ENCODE measurements at places on chromosomes 11 and 22.

DNA sequence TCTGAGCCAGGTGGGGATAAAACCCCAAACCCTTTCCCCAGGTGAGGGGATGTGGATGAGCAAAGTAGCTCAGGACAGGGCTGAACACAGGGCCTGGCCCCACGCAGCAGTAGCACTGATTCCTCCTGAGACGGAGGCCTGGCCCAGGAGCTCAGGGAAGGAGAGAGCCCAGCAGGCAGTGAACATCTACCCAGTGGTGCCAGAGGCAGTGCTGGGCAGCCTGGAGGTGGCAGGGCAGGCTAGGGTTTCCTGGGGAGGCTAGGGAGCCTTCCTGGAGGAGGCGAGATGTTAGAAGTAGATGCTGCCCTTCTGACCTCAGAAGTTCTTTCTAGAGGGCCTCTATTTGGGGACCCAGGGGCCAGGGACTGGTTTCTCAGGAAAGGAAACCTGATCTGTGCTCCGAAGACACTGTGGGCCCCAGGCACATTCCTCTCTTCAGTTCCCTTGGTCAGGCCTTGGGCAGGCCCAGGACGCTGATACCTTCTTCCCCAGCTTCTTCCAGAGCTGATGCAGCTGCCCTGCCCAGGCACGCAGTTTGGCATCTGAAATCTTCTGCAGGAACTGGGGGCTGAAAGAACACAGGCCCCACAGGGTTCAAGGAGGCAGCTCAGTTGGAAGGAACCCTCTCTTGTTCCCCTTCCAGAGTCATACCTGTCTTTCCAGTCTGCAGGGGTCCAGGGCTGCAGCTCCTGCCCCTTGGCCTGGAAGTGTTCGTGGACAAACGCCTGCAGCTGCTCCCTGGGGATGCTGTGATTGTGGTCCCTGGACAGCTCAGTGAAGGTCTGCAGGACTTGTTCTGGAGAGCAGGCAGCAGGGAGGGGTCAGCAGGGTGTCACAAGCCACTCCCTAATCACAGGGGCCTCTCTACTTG lies 16.8 kb downstream of the TREH start:
- DNase-seq = no peak

DNA sequence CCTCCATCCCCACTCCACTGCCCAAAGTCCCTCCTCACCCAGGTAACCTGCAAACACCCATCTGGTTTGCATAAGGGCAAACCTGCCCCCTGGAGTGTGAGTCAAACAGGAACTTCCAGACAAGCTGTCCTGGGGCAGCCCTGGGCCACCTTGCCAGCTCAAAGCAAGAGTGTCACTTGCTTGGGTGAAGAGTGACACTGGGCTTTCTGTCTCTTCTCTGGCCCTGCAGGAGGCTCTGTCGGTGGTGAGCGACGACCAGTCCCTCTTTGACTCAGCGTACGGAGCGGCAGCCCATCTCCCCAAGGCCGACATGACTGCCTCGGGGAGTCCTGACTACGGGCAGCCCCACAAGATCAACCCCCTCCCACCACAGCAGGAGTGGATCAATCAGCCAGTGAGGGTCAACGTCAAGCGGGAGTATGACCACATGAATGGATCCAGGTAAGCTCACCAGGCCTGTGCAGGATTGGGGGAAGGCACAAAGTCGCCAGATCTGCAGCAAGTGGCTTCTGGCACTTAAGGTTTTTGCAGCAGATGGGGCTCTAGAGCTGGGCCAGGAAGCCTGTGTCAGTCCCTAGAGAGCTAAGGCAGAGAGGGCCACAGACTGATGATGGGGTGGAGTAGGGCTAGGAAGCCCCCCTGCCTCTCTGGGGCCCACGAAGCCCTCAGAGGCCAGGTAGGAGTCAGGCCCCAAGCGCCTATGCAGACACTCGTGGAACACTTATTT lies 64.2 kb downstream of the FLI1 start:
- no peak for DNase-seq

GRCh38 chr11:94183886-94184264 lies 55.2 kb downstream of the PANX1 start:
- DNase-seq = no peak

- no peak for DNase-seq
Observed at GRCh38 chr11:84905411-84905810, 721.7 kb downstream of the DLG2 start.

- no peak for DNase-seq
Observed at GRCh38 chr22:40609216-40609615, 27.3 kb downstream of the MRTFA start.

DNA sequence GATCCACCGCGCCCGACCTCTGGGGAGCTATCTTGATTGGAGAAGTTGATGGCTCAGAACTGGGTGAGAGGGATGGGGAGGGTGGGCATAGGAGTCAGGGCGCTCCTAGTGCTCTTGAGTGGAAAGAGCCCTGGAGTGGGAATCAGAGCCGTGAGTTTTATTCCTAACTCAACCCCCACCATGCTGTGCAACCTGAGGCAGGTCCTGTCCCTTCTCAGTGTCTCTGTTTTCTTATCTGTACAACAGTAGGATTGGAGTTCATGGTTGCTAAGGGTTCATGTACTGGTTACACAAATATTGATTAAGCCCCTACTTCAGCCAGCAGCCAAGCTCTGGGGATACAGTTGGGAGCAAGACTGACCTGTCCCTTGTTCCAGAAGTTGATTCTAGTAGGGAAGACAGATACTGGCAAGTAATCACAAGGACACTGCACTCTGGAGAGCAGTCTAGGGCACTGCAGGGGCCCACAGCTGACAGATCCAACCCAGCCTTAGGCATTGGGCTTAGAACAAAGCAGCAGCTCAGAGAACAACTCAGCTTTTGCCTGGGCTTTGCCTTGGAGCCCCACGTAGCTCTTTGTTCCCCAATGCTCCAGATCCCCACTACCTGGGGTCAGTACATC lies 12.4 kb upstream of the DAGLA start:
- no peak for DNase-seq

- DNase-seq = no peak
Observed at GRCh38 chr11:114121804-114122504, 62.4 kb downstream of the ZBTB16 start.

DNA sequence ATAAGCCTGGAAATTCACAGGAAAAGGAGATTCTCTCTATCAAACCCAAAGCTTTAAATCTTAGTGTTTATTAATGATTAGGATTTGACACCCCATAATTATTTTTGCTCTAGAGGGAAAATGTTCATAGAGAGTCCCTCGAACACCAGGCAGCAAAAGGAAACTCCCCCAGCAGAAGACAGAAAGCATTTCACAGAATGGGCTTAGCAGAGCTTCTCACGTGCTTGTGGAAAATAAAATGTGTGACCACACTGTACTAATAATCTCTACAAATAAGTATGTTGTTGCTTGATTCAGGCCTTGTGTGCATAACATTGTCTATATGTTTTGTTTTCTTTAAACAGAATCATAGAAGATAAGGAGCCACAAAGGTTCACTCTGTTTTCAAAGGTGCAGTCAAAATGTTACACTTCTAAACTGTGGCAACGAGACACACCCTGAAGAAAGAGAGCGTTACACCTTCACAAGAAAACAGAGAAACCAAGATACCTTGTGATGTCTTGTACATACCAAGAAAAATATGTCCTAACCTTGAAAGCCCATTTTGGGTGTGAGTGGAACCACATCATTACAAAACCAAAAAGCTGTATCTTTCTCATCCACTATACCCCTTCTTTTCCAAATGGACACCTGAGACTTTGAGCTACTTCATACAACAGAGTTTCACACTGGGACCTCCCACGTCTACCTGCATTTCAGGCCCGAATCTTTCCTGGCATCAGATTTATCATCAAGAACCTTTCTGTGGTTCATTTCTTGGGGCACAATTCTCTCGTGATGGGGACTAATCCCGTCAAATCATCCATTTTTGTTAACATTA lies 282.5 kb downstream of the ETS1 start:
- no peak for DNase-seq

DNA sequence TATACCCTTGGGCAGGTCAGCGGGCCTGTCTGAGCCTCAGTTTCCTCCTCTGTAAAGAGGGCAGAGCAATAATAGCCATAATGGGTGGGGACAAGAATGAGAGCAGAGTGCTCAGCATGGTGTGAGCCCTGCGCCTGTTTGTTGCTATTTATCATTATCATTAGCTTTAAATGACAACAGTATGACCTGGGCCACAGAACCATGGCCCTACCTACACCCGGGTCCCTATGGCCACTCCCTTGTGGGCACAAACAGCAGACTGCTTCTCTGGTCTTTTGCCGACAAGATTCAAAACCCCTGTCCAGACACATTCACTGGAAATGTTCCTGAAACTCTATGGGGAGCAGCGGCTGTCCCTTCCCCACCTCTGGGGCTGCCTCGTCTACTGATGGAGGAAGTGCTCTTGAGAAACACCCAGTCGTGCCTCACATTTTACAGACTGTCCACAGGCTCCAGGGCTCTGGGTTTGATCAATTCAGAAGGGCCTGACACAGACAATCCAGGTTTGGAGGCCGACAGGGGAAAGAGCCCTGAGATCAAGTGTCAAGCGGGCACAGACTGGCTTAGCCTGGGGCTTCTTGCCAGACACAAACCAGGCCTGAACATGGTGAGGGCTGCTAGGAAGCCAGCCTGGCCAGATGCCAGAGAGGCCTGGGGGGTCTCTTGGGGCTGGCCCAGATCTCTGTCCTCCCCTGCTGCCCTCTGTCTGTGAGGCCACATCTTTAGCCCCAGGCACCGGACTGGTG lies 112.5 kb upstream of the CD82 start:
- DNase-seq = no peak

- no peak for DNase-seq
Observed at GRCh38 chr22:25884121-25884520, 142.1 kb downstream of the MYO18B start.

GRCh38 chr22:44463151-44463550 lies 34.9 kb downstream of the RTL6 start:
- DNase-seq = no peak

- DNase-seq = no peak
Observed at GRCh38 chr22:35568751-35569739, 28.4 kb downstream of the RASD2 start.

- no peak for DNase-seq
Observed at GRCh38 chr11:132064987-132065620, 694.7 kb downstream of the NTM start.

- no peak for DNase-seq
Observed at GRCh38 chr11:26028393-26028911, 303.5 kb upstream of the ANO3 start.

GRCh38 chr11:13984616-13985450 lies 22.3 kb downstream of the SPON1 start:
- no peak for DNase-seq

- no peak for DNase-seq
Observed at GRCh38 chr11:132072858-132073211, 702.4 kb downstream of the NTM start.

GRCh38 chr22:24403346-24403745 lies 24.1 kb upstream of the ADORA2A start:
- DNase-seq = no peak

DNA sequence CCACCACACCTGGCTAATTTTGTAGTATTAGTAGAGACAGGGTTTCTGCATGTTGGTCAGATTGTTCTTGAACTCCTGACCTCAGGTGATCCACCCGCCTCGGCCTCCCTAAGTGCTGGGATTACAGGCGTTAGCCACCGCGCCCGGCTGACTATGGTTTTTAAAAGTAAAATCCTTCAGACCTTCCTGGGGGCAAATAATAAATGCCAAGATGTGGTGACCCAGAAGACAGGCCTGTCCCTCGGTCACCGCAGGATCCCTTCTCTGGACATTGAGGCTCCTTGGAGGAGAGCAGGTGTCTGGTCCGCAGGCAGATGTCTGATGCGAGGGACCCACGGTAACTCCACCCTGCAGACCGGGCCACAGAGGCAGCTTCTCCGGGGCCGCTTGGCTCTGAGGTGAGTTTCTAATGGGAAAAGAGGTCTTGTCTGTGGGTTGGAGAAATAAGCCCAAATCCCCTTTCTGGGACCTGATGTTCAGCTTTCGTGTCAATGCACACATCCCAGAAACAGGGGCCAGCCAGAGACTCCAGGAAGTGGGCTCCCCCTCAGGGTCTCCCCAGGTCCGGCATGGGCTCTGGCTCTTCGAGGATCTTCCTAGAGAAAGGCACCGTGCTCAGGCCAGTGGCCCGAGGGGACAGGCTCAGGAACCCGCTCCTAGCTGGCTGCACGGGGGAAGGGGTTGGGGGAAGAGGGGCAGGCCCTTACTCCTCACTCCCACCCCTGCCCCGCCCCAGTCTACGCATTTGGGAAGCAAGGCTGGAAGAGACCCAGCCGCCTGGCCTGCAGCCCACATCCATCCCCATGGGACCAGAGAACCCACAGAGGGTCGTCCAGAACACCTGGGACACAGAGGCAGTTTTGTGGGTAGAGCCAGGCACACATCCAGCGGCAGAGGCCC lies 100.6 kb downstream of the WNT7B start:
- no peak for DNase-seq

DNA sequence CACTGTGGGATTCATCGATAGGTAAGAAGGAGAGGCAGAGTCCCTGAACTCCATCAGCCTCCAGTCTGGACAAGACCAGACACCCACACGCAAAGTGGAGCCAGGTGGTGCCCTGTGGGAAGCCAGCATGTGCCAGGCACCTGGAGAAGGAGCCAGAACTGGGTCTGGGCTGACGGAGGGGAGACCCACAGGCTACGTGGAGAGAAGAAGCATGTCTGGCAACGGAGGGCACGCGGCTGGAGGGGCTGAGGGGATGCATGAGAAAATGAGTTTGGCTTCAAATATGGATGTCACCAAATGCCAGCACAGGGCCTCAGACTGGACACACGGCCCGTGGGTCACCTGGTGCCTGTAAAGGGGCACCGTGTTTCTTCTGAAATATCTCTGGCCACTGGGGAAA lies 55.7 kb downstream of the LINC01488 start:
- no peak for DNase-seq

DNA sequence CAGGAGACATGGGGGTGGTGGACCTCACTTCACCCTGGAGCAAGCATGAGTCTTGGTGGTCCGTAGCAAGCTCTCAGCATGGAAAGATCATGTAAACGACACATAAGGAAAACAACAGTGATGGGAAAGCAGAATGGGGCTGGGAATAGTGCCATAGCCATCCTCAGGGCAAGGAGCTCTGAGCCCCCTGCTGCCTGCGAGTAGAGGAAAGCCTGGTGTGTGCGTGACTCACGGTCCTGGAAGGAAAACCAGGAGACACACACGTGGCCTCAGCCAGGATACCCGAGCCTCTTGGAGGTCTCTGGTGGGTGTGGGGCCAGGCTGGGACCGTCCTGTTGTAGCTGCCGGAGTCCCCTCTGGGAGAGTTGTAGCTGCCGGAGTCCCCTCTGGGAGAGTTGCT lies 12.4 kb downstream of the SHANK3 start:
- no peak for DNase-seq

- DNase-seq = no peak
Observed at GRCh38 chr22:28909375-28909774, 26.0 kb downstream of the ZNRF3 start.

GRCh38 chr22:20584872-20585638 lies 77.6 kb downstream of the MED15 start:
- no peak for DNase-seq

GRCh38 chr11:2837096-2837601 lies 48.4 kb downstream of the CDKN1C start:
- DNase-seq = no peak

All from T-cell (primary cell).